Stimulated activated CD8-positive, alpha-beta memory T cell treated with anti-CD3 and anti-CD28 coated beads, Interleukin-4, amount 100 ng/mL, for 4 hours (primary cell): ENCODE measurements at places on chromosomes 7 and 10.
A peak's percentile ranks its signal among the peaks of the same experiment; 100 is the strongest.

GRCh38 chr10:792792-793100 is 103.3 kb upstream of the DIP2C start:
- DNase-seq, result no peak

DNA sequence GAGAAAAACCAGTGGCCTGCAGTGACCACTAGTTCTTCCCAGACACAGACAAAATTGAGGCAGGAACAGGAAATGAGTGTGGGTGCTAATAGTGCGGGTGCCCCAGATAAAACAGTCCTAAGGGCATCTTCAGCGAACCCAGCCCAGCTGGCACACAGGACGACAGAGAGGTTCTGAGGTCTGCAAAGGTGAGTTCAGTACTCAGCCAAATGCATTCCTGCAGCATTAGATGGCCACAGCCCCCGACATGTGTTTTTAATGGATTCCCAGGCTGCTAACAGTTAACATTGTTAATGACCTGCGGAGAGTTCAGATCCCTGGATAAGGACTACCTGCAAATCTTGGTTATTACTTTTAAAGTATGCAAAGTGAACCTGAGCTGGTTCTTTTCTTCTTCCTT is 196.0 kb downstream of the HIBADH start:
- no peak for DNase-seq

DNA sequence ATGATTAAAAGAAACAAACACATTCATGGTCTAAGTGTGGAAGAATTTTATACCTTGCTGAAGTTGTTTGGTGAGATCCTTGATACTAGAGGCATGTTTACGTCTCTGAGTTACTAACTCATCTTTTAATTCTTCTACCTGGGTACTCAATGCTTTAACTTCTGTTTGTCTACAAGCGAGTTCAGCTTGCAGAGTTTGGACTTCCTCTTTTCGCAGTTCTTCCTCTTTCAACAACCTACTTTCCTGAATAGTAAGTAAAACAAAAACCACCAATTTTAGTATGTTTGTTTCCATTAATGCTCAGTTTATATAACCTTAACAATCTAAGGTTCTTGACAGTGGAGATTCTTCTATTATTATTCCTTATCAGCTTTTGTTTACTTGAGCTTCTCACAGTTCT is 42.9 kb downstream of the CCDC186 start:
- no peak for DNase-seq

DNA sequence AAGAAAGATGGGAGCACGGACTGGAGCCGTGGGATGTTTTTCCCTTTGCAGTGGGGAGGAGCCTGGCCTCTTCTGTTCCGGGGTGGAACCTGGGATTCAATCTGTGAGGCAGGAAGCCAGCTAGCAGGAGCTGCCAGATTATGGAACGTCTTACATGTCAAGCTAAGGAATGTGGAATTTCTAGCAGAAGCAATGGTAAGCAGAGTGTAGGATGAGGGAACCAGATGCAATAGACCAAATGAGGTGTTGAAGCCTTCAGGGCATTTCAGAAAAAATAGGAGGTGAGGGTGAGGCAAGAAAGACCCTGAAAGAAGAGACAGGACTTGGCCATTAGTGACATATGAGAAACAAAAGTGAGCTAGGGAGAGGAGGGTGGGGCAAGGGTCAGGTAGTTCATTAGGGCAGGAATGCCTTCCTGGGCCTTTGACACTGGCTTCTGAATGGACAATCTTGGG is 105.5 kb downstream of the CHN2 start:
- DNase-seq, result no peak

GRCh38 chr7:143300959-143301935 is 13.1 kb downstream of the CASP2 start:
- no peak for DNase-seq

DNA sequence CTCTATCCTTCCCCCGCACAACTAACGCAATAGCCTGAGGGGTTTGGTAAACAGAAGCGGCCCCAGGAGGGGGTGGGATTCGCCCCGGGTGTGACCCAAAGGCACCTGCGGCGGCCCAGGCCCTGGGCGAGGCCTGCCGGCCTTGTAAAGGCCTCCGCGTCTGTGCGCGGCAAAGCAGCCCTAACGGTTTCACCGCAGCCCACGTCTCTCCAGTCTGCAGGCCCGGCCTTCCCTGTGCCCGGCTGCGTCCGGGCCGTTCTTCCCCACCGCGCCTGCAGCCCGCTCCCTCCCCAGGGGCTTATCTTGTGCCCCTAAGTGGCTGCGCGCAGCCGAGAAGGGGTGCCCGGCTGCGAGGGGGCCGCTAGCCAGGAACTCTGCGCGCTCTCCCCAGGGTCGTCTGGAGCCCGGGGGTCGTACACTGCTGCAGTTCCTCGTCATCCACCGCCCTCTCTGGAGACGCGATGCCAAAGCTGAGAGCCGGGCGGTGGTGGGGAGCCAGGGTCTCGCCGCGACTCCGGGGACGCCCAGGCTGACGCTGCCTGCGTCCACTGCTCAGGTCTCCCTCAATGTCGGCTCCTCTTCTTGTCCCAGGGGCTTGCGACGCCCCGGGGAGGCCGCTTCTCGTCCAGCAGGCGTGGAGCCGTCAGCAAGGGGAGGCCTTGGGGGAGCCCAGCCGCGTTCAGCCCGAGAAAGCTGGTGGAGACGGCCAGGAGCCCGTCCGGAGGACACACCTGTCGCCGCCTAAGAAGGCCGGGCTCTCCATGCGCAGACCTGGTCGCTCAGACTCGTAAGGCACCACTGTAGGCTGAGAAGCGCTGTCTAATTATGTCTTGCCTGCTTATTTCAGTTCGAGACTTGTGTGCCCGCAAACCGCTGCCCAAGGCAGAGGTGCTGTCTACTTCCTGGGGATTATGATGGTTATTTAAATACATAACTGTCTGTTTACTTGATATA is 132.3 kb downstream of the SPAG6 start:
- no peak for DNase-seq

- DNase-seq, result peak; percentile 52
Observed at GRCh38 chr10:124717911-124718741, 26.1 kb downstream of the FAM53B start.

DNA sequence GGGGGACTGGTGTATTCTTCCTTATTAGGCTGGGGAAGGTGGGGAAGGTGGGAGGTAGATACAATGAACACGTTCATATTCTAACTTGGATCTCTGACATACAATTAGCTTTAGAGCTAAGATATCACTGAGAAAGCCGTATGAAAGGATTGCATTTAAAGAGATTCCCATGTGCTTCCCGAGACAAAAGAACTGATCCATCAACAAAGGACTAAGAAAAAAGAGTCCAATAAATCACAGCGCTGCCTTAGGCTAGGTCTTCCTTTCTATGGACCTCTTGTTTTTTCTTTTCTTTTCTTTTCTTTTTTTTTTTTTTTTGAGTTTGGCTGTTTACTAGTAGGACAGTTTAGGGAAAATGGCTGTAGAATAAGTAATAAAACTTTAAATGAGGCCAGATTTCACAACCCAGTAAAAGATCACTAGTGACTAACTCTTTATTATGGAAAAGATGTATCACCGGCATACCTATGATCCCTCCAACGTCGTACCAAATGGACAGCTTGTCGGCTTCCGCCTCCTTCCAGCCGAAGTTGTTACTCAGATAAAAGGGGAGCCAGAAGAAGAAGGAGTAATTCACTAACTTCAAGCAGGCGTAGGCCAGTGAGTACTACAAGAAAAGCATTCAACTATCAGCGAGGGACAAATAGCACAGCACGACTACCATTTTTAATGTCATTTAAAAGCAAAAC is 50.0 kb downstream of the SLC37A3 start:
- DNase-seq, result no peak

DNA sequence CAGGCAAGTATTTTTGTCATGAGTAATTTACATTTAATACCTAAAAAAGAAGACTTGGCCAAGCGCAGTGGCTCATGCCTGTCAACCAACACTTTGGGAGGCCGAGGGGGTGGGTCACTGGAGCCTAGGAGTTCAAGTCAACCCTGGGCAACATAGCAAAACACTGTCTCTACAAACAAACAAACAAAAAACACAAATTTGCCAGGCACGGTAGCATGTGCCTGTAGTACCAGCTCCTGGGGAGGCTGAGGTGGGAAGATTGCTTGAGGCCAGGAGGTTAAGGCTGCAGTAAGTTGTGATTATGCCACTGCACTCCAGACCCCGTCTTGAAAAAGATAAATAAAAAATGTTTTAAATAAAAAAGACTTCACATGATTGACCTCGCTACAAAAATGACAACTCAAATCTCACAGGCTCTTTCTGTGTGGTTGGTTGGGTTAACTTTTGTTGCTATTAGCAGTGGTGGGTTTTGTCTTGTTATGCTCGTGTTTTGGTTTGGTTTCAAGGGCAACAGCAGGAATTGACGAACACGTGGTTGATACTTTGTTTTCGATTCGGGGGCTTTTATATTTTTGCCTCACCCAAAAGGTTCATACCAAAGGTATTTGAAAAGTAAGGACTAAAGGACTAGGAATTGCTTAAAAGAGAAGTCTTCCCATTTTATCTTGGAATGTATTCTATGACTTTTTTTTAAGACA is 227.2 kb upstream of the MKLN1 start:
- no peak for DNase-seq

GRCh38 chr10:127922675-127923366 is 15.9 kb downstream of the PTPRE start:
- no peak for DNase-seq

DNA sequence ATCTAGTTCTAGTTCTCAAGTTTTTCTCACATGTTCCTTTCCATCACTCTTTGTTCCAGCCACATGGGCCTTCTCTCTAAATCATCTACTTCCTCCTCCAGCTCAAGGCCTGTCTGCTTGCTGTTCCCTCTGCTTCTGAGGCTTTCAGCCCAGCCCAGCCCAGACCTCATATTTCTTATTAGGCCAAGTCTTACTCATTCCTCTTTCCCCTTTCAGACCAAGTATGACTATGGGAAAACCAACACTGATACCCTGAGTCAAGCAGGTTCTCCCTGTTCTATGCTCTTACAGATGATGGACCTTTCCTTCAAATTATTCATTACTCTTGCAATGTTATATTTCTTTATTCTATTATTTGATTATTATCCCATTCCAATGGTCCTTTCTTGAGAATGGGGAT is 80.3 kb upstream of the SEM1 start:
- no peak for DNase-seq

- no peak for DNase-seq
Observed at GRCh38 chr7:105685161-105685560, 103.9 kb upstream of the EFCAB10 start.

DNA sequence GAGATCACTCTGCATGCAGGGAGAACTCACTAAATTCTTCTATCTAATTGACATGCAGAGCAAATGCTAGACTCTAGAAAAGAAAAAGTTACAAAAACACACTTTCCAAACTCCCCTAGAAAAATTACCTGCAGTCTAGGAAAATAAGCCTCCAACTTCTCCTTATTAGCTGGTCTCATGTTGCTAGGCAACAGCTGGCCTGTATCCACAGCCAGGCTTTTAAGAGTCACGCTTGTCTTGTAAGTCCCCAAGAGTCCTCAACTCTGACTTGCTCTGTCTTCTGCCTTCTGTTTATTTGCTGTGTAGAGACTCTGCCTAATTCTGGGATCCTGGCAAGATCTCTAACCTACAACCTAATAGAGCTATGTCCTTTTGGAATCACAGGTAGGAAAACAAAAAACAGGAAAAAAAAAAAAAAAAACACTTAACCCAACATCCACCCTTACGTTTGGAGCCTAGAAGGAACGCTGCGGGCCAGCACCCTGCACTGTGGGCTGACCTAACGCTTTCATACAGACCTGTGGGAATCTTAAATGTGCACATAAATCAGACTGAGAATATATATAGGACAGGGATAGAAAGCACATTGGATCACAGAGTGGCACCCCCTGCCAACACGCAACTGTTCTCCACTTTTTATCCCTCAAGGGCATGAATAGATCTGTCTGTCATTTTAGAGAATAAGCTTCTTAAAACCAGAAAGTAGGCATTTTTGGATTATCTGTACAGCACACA is 117.0 kb upstream of the PTPRZ1 start:
- DNase-seq, result no peak

DNA sequence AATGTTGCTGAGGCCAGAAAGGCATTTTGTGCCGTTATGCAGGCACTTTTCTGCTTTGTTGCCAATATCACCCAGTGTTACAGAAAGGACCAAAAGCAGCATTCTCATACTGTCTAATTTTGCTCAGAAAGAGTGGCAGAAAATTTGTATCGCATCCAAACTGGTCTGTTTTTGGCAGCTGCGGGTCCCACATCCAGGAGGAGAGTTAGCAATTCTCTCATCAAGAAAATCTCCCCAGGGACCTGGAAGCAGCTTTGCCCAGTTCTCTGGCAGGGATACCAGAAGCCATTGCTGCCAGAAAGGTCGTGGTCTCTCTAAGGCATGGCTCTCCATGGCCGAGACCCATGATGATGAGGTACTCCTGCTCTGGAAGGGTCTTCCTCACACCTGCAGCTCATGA is 489.2 kb upstream of the ZMIZ1 start:
- DNase-seq, result no peak

GRCh38 chr7:92824450-92824849 is 11.9 kb downstream of the CDK6 start:
- no peak for DNase-seq

GRCh38 chr10:48716416-48716815 is 31.7 kb downstream of the WDFY4 start:
- no peak for DNase-seq

DNA sequence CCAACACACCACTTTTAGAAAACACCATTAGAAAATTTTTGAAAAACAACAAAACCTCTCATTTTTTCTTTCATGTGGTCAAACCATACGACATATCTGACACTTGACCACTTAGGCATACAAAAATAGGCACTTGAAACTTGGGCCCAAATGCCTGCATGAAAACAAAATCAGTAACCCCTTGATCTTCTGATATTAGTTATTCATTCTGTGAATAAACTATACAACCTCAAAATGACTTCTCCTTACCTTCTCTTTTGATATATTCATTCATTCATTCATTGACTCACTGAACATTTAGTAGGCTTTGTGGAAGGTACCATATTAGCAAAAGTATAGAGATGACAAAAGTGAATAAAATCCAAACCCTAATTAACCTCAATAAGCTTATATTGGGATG is 26.4 kb downstream of the ITGB1 start:
- DNase-seq, result no peak

DNA sequence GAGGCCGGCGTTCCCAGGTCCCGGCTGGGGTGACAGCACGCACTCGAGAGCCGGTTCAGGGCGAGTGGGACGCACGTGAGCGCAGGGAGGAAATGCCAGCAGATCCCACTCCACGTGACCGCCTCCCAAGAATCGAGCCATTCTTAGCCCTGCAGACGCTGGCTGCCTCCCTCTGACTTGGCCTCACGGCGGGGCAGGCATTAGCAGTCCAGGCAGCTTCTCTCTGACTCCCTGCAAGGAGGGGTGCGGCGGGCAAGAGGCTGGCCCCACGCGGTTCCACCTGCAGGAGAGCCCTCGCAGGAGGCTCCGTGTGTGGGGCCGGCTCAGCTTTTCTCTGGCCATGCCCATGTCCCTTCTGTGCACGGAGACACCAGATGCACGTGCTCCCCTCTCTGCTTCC is 10.1 kb downstream of the GPR146 start:
- no peak for DNase-seq
